ENCODE measurements at places on chromosomes 11 and 22. TPM values are rescaled to one million over a fixed set of nuclear protein-coding genes. Genes with fewer than 3 reads are reported as not detected.

- no peak for DNase-seq
Observed at GRCh38 chr11:93236741-93237675, 39.2 kb upstream of the SLC36A4 start.

DNA sequence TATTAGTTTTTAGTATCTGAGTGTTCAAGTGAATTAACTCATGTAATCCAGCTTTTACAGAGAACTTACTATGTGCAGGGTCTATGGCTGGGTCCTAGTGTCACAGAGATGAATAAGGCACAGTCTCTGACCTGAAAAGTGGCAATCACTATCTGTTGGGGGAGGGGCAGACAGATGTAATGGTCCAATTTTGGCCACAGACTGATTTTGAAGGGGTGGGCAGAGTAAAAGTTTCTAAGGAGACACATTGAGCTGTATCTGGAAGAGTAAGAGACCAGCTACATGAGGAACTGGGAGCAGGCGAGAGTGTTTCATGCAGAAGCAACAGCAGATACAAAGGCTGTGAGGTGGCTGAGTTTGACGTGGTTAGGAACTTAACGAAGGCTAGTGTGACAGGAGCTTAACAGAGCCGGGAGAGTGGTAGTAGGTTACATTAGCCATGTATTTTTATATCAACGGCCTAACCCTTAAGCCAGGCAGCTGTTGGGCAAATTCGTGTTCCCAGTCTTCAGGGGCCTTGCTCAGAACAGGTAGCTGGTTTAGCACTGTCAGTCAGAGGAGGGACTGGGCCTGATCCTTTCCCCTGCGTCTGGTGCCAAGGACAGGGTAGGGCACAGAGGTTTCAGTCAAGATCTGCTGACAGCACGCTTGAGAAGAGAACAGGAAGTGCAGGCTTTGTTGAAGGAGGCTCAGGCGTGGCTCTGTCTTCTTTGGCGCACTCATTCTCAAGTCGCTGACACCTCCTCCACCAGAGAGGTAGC, 1.4 kb upstream of the STIM1 start:
- DNase-seq: no peak

DNA sequence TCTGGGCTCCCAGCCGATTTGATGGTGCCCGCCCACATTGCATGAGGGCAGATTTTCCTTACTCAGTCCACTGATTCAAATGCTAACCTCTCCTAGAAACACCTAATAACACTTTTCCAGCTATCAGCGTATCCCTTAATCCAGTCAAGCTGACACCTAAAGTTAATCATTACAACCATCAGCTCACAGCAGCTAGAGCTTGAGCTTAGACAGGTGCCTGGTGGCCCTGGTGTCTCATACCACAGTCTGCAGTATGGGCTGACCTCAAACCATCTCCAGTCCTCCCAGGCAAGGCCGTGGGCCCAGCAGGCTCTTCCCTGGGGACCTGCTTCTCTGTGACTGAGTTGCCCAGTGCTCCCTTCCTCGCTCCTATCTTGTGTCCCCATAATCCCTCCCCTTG, 174.4 kb upstream of the NECTIN1 start:
- DNase-seq: no peak

DNA sequence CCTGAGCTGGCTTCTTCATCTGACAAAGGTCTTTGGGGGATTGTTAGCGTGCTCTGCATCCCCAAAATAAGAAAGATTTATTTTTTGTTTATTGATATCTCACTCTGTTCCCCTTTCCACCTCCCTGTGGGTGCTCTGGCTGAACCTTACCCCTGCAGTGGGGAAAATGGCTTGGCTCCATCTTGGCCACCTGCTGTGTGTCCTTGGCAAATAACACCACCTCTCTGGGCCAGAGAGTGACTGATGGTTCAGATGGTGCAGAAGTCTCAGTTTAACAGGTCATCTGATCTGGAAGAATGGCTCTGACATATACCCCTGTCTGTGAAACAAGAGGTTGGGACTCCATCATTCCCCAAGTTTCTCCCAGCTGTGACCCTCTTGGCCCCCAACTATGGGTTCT, 157.6 kb downstream of the MYO18B start:
- no peak for DNase-seq

GRCh38 chr11:75022759-75023396, 34.1 kb downstream of the NEU3 start:
- DNase-seq: peak; percentile 73

GRCh38 chr11:120192831-120193625, 17.8 kb upstream of the OAF start:
- DNase-seq: no peak

DNA sequence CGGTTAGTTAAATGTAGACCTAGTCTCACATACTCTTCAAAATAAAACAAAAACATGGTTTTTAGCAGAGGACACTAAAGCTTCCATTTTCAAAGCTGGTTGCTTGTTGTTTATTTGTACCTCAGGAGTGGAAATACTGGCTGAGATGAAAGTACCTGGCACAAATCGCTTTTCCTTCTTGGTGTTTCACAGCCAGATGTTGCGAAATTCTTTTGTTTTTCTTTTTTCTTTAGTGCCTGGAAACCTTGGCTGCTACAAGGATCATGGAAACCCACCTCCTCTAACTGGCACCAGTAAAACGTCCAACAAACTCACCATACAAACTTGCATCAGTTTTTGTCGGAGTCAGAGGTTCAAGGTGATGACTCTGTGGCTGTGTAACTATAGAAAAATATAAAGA, 48.3 kb downstream of the KREMEN1 start:
- DNase-seq: no peak

DNA sequence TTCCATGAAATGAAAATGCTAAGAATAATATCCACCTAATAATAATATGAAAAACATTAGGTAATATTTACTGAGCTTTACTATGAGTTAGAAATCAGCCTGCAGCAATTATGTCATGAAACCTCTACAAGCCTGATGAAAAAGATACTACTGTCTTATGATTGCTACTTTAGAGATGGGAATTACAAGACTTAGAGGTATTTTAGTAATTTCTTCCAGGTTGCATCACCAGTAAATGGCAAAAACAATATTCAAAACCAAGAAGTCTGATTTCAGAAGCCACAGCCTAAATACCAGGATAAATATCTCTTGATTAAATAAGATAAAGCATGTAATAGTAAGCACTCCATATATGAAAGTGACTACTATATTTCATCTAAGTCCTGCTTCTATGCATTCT, 13.8 kb downstream of the OR5B21 start:
- DNase-seq: no peak

- DNase-seq: no peak
Observed at GRCh38 chr11:117143390-117143789, 697 bp upstream of the PAFAH1B2 start.

GRCh38 chr11:47948137-47948536, 32.2 kb upstream of the PTPRJ start:
- no peak for DNase-seq

DNA sequence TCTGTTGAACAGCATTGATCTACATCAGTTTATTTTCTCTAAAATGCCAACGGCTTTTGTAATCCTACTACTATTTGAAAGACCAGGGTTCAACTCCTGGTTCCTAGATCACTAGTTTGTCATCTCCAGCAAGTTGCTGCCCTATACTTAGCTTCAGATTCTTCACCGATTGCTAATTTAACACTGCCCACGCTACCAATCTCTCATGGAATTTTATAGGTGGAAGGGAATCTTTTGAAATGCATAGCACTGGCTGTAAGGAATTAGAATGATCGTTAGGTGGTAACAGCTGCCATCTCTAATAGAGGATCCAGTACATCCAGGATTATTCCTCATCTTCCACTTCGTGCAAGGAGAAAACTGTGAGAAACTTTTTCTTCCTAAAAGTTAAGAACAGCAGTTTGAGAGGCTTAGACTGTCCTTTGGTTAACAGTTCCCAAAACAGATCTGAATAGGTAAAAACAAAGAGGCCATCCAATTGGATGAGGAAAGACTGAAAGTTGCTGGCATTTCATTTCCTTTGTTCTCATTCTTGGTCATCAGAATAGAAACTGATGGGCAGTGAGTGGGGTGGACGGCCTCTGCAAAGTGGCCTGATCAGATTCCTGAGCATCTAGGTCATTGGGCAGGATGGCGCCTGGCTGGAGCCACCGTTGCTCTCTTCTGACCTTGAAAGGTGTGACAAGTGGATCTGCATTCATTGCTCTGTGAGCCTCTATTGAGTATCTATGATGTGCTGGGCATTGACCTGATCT, 236.3 kb upstream of the SORL1-AS1 start:
- DNase-seq: no peak

DNA sequence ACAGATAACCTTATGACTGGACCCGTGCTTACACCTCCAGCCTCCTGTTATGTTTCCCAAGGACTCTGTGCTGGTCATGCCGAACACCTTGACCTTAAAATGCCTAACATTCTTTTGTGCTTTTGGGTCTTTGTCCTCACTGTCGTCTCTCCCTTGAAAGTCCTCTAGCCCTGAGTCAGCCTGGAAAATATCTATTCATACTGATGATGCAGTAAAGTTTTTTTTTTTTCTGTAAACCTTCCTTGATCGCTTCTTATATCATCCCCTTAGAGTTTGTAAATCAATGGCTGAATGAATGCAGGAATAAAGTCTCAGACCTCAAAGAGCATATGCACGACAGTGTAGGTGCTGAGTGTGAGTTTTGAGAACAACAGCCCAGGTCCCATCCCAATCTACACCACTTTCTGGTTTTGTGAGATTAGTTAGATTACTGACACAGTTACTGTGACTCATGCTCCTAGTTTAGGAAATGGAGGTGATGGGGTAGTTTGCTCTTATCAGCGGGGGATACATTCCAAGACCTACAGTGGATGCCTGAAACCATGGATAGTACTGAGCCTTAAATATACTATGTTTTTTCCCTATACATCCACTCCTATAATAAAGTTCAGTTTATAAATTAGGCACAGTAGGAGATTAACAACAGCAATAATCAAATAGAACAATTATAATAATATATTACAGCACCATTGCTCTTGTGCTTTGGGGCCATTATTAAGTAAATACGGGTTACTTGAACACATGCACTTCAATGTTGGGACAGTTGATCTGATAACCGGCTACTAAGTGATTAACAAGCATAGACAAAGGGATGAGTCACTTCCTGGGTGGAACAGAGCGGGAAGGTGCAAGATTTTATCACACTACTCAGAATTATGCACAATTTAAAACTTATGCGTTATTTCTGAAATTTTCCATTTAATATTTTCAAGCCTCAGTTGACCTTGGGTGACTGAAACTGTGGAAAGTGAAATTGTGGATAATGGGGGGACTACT, 8.6 kb downstream of the TCN1 start:
- no peak for DNase-seq

DNA sequence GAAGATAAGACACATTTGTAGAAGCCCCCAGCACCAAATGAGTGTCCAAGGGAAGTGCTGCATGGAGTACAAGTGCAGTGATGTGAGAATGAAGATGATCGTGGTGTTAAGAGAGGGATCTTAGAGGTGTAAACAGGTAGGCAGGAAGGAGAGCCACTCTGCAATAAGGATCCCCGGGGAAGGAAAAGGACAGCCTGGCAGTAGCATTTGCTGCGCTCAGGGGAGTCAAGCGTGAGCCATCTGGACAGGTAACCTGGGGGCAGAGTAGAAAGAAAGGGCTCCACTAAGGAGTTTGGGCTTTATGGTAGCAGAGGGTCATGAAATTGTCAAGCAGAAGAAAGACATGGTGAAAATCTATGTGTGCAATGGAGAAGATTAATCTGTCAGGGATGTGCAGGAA, 587.2 kb downstream of the BUD13 start:
- DNase-seq: no peak

- DNase-seq: no peak
Observed at GRCh38 chr11:94028436-94028835, 7.3 kb downstream of the HEPHL1 start.

DNA sequence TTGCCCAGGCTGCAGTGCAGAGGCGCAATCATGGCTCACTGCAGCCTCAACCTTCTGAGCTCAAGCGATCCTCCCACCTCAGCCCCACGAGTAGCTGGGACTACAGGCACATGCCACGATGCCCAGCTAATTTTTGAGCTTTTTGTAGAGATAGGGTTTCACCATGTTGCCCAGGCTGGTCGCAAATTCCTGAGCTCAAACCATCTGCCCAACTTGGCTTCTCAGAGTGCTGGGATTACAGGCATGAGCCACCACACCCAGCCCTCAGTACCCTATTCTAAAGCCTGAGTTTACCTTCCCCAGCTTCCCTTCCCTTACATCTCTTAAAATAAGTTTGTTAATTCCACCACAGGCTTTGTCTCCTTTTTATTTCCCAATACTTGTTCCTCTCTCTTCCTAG, 59.1 kb downstream of the AMBRA1 start:
- no peak for DNase-seq

The FOLR3 gene
- 0.98 TPM for total RNA-seq

The UBASH3B gene
- total RNA-seq: 2.4 TPM

The HORMAD2 gene
- total RNA-seq: not detected

The KRTAP5-7 gene
- total RNA-seq: 0.41 TPM

The INTS4 gene
- 46.3 TPM for total RNA-seq

The DERL3 gene
- 1.5 TPM for total RNA-seq

The MS4A4A gene
- total RNA-seq: not detected

The TUT1 gene
- total RNA-seq: 26.0 TPM

The HBG2 gene
- total RNA-seq: not detected
